ENCODE measurements at places on chromosomes 3 and 15.

- DNase-seq: no peak
These were observed 97.1 kb upstream of the SPATA16 start for GRCh38 chr3:173238091-173238490.

DNA sequence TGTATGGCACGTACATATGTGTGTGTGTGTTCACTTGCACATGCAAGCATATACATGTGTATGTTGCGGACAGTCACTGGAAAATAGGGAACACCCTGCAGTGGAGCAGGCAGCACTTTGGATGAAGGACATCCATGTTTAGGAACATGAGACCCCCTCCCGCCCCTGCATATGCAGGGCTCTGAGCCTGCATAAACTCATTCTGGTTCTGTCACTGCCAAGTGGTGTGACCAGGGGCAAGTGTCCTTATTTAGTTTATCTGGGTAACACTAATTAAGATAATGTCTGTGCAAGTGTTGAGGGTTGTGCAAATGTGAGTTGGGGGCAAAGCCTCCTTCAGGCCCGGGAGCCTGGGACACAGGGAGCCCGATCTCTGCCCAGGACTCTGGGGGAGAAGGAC lies 105.7 kb downstream of the CORO2B start:
- DNase-seq: no peak

GRCh38 chr3:184154885-184155643 lies at the start of gene DVL3:
TSS of gene DVL3 (plus strand) at chr3:184155377. CDS start at chr3:184155636, 259 bp downstream.
- DNase-seq: peak; percentile 30

DNA sequence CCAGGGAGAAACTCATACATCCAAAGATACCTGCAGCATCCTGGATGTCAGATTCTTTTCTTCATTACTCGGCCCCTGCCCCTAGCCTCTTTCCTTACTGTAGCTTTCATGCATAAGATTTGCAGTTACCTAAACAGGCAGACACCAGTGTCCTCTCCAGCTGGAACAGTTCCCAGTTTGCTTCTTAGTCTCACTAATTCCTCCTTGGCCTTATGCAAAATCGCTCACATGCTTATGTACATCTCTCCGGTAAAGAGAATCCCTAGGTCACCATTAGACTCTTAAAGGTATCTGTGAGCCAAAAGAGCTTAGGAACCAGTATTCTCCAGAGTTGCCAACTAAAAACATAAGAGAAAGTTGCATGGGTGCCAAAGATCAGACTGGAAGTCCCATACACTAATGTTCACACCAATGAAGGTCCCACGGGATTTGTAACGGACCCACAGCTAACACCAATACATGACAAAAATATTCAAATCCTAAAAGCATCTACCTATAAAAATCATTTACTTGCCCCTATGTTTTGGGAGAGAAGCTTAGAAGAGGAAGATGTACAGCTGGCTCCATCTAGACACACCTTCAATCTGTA lies 66.6 kb downstream of the CBLB start:
- DNase-seq: no peak

GRCh38 chr3:126746395-126747177 lies 42.5 kb downstream of the CHCHD6 start:
- DNase-seq: no peak

- DNase-seq: no peak
These were observed 154.6 kb upstream of the ICE2 start for GRCh38 chr15:60633426-60633968.

DNA sequence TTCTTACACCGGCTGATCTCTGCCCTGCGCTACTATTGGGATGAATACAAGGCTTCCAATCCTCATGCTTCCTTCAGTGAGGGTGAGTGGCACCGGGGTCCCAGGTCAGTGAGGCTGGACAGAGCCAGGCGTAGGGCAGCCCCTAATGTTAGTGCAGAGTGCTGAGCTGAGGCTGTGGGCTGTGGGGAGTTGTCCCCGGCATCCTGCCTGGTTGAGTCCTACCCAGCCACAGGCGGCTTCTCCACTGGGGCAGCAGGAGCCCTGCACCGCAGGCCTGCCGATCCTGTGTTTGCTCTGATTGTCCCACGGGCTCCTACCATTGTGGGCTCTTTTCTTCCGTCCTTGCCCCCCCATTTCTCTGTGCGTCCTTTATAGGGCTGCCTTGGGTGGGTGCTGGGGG lies 13.3 kb downstream of the RNF123 start:
- DNase-seq: no peak

DNA sequence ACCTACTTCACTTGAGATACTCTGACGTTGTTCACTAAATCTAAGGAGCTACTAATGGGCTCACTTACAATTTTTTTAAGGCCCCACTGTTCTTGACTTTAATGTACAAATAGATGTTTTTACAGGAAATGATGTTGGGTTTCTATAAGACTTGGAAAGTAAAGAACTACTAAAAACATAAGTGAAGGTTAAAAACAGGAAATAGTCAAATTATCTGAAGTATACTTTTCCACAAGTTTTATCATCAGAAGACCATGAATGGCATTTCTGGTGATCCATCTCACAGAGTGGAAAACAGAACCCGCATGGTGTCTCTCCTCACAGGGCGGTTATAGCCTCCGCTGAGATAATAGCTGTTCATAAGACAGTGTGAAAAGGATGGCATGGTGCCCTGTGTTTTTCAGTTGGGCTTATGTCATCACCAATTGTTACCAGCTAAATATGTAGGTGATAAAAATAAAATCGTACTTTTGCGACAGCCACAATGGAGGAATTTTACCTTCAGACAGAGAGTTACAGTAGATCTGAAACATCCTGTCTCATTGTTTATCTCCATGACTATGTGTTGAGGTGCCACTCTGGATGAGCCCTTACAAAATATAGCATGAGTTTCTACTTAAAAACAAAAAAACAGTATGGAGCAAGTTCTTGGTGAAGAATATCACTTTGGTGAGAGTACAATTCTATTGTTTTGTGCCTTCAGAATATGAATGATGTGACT lies 462.4 kb downstream of the RAP2B start:
- DNase-seq: no peak

- DNase-seq: no peak
These were observed 92.7 kb downstream of the CEMIP start for GRCh38 chr15:80871858-80872257.

DNA sequence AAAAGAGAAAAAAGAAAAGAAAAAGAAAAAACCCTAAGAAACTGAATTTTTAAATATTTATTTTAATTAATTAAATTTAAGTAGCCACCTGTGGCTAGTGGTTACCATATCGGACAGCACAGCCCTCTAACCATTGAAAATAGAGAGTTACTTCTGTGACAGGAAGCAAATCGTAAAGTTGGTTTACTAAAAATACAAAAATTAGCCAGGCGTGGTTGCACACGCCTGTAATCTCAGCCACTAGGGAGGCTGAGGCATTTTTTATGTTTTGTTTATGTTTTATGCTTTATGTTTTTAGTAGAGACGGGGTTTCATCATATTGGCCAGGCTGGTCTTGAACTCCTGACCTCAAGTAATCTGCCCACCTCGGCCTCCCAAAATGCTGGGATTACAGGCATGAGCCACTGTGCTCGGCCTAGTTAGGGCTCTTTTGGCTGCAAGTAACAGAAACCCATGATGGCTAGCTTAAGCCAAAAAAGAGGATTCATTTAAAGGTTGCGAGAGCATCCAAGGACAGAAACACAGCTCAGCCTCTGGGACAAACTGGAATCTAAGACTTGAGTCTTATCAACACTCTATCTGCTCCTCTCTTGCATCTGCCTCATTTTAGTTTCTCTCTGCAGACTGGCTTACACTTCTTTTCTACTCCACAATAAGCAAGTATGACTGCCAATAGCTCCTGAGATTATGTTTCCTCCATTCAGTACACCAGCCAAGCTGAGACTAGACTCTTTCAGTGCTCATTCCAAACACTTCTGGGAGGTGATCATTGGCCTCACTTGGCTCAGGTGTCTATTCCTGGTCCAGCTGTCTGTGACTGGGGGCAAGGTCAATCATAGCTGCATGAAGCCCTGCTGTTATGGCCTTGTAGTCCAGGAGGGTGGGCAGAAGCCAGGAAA lies 6.8 kb upstream of the SKIL start:
- DNase-seq: no peak

GRCh38 chr15:40940296-40940801 lies 11.2 kb downstream of the DLL4 start:
- no peak for DNase-seq

- no peak for DNase-seq
These were observed 534.9 kb upstream of the ARRDC4 start for GRCh38 chr15:97425596-97425995.

DNA sequence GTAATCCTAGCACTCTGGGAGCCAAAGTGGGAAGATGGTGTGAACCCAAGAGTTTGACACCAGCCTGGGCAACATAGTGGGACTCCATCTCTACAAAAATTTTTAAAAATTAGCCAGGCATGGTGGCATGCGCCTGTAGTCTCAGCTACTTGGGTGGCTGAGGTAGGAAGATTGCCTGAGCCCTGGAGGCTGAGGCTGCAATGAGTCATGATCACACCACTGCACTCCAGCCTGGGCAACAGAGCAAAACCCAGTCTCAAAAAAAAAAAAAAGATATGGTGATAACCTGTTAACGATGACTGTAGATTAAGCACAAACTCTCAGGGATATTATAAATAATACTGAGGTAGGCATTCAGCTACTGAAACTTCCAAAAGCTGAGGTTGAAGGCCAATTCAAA lies 107.5 kb downstream of the SLC49A4 start:
- no peak for DNase-seq

DNA sequence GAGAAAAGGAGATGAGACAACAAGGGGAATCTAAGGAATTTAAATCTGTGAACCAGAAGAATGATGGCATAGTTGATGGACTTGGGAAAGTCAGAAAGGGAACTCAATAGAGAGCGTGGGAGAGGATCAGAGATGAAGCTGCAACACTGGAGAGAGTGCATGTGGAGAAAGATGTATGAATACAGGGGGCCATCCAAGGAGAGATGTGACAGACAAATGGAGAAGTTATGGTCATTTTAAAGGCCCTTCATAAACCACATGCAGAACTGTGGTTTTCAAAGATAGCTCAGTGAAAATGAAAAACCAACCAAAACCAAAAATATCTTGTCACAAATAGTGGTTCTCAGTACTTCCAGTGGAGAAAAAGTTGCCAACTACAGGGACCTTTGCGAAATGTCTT lies 265.2 kb downstream of the SUCLG2 start:
- DNase-seq: no peak

- no peak for DNase-seq
These were observed 54.4 kb upstream of the TLE3 start for GRCh38 chr15:70152070-70152480.

GRCh38 chr3:157574531-157574930 lies 71.3 kb upstream of the VEPH1 start:
- DNase-seq: no peak

DNA sequence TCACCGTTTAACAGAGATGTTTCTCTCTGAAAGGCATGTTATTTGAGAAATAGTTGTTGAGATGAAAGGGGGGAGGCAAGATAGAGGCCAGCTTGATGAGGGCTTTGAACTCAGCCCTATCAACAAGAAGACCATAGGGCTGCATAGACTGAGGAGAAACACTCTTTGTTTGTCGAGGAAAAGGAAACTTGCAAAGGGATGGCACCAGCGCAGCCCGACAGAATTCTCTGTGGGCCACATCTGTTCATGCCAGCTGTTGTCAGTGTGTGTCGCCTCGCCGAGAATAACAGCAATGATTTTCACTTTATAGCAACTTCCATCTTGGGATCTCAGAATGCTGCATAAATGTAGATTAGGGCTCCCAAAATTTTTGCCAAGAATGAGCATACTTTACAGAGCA lies 478.3 kb upstream of the TPRG1 start:
- no peak for DNase-seq

DNA sequence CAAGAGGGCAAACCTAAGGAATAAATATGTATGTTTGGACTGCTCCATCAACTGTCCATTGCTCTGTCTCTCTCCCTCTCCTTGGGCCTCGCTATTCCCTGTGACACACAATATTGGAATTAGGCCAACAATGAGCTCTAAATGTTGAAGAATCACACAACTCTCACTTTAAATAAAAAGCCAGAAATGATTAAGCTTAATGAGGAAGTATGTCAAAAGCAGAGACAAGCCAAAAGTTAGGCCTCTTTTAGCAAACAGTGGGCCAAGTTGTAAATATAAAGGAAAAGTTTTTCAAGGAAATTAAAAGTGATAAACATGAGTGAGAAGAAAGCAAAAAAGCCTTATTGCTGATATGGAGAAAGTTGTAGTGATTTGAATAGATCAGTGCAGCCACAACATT lies 141.0 kb downstream of the VGLL3 start:
- DNase-seq: no peak

DNA sequence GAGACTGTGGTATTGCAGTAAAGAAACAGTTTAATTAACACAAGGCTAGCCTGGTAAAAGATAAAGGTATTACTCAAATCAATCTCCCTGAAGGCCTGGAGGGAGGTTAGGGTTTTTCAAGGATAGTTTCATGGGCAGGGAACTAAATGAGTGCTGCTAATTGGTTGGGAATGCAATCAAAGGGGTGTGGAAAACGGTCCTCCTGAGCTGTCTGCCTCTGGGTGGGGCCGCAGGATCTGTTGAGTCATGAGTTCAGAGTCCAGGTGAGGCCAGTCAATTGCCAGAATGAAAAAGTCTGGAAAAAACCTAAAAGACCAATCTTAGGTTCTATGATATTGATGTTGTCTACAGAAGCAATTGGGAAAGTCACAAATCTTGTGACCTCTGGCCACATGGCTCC lies 293.2 kb downstream of the MCTP2 start:
- DNase-seq: no peak

- DNase-seq: no peak
These were observed 115.0 kb downstream of the BDH1 start for GRCh38 chr3:197440717-197441303.

GRCh38 chr3:188261011-188261410 lies 107.1 kb downstream of the LPP start:
- no peak for DNase-seq

DNA sequence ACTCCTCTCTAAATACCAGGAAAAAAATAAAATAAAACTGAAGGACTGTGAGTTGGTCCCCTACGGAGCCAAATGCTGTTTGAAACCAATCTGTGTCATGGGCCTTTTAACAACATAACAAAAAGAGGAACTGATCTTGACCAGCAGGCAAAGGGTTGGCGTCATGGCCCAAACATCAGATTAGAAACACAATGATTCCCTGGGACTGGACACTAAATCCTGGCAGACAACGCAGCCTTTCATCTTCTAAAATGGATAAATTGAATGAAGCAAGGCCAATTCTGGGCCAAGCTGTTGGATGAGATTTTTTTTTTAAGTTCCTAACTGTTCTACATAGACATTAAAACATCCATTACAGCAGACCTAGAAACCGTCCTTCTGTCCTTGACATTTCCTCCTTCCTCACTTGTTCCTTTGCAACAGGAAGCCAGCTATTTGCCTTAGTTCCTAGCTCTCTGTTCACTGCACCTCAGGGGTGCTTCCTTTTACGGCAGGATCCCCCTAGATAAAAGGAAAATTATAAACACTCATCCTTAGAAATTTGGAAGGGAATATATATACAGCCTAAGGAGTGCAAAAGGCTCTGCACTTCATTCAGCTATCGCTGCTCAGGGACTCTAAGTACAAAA lies 21.6 kb upstream of the TAFA4 start:
- DNase-seq: no peak

DNA sequence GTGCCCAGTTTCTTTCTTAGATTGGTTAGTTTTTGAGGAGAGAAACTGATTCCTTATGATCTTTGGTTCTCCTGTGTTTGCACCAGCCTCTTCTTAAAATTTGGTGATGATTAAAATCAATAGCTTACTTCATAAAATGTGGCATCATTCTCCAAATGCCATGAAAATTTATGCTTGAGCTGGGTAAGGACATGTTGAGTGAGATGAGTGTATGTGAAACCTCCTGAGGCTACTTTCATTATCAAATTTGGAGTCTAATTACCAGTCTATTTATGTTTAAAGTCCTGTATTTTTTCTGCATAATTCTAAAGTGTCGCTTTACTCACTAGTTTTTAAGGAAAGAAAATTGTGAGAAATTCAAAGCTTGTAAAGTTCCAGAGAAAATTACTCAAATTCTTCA lies 102.1 kb downstream of the DIPK2A start:
- DNase-seq: no peak

Measured in stimulated activated CD4-positive, alpha-beta T cell treated with anti-CD3 and anti-CD28 coated beads, Interleukin-12 subunit alpha, Interleukin-12 subunit beta, amount 100 ng/mL, for 48 hours (primary cell).